ENCODE measurements at places on chromosomes 5 and 9.

GRCh38 chr9:110130791-110131416 lies 77.1 kb downstream of the C9orf152 start:
- DNase-seq: no peak

GRCh38 chr9:131960851-131961495 lies 118.7 kb downstream of the MED27 start:
- DNase-seq: no peak

GRCh38 chr9:132644251-132644650 lies 25.5 kb downstream of the DDX31 start:
- DNase-seq: no peak

DNA sequence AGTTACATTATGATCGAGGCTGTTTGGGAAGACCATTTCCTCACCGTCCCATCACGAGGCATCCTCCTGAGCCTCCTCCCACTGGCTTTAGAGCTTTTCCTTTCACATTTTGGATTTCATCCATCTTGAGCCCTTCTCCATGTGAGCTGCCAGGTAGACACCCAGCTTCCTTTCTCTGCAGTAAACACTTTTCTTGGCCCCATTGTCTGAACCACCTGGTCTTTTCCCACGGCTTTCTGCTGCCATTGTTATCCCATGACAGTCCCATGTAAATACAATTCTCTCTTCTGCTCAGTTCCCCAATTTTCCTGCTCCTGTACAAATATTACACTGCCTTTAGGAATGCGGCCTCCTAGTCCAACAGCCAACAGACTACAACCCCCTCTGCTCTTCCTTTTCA lies 24.1 kb downstream of the UBE2QL1 start:
- DNase-seq: no peak

GRCh38 chr5:76391014-76391413 lies 12.1 kb upstream of the IQGAP2 start:
- no peak for DNase-seq

DNA sequence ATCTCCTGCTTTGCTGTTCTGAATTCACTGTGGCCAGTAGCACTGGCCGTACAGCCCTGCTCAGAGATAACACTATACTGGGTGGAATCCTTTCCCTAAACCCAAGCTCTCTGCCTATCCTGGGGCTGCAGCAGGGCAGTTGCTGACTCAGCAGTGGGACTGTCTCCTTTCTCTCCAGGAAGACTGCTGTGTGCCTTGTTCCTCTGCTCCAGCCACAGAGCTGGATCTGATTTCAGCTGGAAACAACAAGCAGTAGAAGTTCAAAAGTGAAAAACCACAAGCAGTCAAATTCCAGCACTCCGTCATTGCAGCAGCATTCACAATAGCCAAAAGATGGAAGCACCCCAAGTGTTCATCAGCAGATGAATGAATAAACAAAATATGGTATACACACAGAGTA lies 105.0 kb downstream of the FBXL7 start:
- DNase-seq: no peak

DNA sequence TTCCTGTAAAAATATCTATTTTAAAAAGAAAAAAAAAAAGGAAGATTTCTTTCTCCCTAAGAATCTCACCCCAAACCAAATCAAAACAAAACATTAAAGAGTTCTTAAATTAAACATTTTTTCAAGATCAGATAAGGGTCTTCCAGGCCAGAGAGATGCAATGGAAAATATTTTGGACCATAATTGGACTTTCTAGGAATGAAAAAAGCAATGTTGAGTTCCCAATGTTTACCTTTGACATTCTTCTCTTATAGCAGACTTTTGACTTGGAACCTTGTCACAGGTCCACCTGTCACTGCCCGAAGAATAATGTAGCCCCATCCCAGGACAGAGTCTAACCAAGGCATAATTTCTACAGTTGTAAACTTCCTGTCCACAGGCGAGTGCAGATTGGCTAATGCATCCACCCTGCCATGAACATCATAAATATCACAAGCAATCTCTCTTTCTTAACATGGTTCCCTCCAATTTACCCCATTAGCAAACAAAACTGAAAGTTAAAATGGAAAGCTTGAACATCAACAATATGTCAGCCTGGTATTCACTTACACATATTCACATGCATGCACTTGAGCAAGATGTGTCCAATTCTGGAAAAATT lies 121.7 kb upstream of the ZNF366 start:
- DNase-seq: no peak

DNA sequence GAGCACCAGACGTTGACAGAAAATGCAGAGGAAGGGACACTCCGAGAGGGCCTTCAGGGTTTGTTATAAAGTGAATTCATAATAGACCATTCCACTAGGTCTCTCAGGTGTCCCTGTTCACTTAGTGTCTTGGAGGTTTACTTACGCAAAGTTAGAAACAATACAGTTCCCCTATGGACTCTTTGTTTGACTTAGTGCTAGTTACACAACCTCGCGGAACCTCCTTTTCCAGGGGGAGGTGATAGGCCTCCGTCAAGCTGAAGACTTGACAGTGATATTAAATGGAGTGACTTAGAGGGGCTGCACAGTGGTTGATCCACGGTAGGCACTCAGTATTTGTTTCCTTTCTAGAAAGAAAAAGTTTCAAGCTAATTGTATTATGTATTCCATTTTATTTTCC lies 1.3 kb downstream of the CCT5 start:
- no peak for DNase-seq

GRCh38 chr5:15267966-15268365 lies 232.0 kb upstream of the FBXL7 start:
- no peak for DNase-seq

DNA sequence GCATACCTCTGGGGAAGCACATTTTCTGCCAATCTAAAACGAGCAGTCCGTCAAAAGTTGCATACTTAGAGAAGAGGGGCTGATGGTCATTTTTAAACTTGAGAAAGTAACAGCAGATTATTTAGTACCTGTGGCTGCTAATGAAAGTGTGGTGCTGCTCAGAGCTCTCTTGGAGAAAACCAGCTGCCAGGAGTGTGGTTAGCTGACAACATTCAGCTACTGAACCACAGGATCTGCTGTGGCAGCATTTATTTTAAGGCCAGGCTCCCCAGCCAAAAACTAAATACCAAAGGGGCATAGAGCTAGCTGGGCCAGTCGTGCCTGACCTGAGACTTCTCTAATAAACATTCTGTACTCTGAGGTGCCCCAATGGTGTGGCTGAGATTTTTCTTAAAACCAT lies 203.6 kb downstream of the EDIL3 start:
- no peak for DNase-seq

DNA sequence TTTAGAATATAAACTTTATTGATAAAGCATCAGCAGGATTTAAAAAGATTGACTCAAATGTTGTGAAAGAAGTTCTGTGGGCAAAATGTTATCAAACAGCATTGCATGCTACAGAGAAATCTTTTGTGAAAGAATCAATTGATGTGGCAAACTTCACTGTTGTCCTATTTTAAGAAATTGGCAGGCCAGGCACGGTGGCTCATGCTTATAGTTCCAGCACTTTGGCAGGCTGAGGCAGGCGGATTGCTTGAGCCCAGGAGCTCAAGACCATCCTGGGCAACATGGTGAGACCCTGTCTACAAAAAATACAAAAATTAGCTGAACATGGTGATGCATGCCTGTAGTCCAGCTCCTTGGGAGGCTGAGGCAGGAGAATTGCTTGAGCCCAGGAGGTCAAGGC lies 17.4 kb downstream of the ZBTB43 start:
- no peak for DNase-seq

GRCh38 chr9:115764645-115765044 lies 388.9 kb upstream of the PAPPA start:
- no peak for DNase-seq

- no peak for DNase-seq
These were observed 18.5 kb upstream of the FKTN start for GRCh38 chr9:105539452-105539851.

- DNase-seq: no peak
These were observed 55.8 kb downstream of the ASS1 start for GRCh38 chr9:130500340-130501180.

- no peak for DNase-seq
These were observed 3.9 kb upstream of the TMEM171 start for GRCh38 chr5:73116506-73116905.

- no peak for DNase-seq
These were observed 5.6 kb upstream of the APC start for GRCh38 chr5:112732131-112732530.

- DNase-seq: no peak
These were observed 33.7 kb downstream of the FGF18 start for GRCh38 chr5:171453056-171453725.

DNA sequence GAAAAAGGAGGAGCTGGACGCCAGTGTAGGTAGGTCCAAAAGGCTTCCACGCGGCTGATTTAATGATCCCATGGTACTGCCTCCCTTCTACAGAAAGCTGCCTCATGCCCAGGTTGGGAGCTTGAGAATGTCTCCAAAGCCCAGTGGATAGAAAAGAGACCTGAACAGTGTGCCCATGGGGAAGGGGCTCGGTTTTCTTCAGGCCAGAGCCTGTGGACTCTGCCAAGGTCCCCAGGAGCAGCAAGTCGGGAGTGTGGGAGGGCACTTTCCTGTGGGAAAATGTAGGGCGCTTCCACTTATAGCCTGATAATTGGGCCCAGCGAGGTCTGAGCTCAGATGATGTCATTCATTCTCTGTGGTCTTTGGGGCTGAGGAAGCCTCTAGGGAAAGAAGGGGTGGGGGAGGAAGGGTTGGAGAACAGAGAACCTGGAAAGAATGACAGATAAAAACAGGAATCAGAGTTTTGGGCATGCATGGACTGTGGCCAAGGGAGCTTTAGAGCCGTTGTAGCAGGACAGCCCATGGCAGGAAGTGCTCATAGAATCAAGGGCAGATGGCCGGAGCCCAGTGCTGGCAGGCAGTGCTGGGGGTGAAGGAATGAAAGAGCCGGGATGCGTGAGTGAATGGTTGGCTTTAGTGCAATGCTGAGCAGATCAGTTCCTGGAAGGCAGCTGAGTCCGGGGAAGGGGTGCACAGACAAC lies 42.5 kb upstream of the SH3PXD2B start:
- DNase-seq: no peak

DNA sequence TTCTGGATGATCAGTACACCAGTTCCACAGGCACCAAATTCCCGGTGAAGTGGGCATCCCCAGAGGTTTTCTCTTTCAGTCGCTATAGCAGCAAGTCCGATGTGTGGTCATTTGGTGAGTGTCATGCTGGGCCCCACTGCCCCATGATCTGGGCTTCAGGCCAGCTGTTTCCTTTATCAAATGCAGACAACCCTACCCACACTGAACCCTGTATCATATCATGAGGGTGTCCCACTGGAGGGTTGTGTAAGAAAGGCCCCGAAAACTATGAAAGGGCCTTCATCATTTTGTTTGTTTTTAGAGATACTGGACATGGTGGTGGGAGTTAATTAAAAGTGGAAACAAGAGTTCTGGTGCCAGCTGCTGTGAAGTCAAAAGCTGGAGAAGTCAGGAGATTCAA lies 20.0 kb upstream of the CYFIP2 start:
- DNase-seq: no peak

- no peak for DNase-seq
These were observed 158.9 kb downstream of the AUH start for GRCh38 chr9:91202736-91203283.

- DNase-seq: no peak
These were observed 305.1 kb downstream of the PSAT1 start for GRCh38 chr9:78601957-78602565.

GRCh38 chr9:120477534-120478001 lies 102.4 kb downstream of the CDK5RAP2 start:
- DNase-seq: no peak

GRCh38 chr5:10354048-10354872 lies 765 bp downstream of the MARCHF6 start:
- DNase-seq: no peak

DNA sequence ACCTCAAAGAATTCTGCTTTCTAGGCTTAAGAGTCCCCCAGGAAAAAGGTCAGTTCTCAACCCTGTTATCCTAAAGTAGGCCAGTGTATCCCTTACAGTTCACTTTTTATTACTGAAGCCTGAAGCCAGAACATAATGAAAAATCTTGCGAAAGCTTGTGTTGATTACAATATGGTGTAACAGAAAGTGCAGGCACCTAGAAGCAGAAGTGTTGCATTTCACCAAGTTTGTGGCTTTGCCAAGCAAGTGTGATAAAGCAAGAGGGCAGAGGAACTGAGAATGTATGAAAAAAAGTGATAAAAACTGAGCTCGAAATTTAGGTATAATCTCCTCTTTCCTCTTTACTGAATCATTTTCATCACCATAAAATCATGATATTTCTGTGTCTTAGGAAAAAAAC lies 26.2 kb downstream of the AGTPBP1 start:
- no peak for DNase-seq

GRCh38 chr5:7377761-7378160 lies 18.2 kb upstream of the ADCY2 start:
- no peak for DNase-seq

- DNase-seq: no peak
These were observed 436.3 kb upstream of the PAPPA start for GRCh38 chr9:115717298-115717697.

- no peak for DNase-seq
These were observed 132.0 kb upstream of the WWC1 start for GRCh38 chr5:168159425-168159824.

- DNase-seq: no peak
These were observed 111.4 kb downstream of the ZNF462 start for GRCh38 chr9:106974341-106974740.

- DNase-seq: no peak
These were observed 359.3 kb downstream of the TMEM161B start for GRCh38 chr5:87909382-87909781.

Data from chondrocyte (in vitro differentiated cells).